NCI-H2081 (cell line): ENCODE measurements at places on chromosomes 6 and 20.

- DNase-seq, result no peak
Observed at GRCh38 chr20:49646126-49646525, 67.6 kb downstream of the B4GALT5 start.

GRCh38 chr6:158559338-158559894 is 475 bp upstream of the TMEM181 start:
- no peak for DNase-seq

DNA sequence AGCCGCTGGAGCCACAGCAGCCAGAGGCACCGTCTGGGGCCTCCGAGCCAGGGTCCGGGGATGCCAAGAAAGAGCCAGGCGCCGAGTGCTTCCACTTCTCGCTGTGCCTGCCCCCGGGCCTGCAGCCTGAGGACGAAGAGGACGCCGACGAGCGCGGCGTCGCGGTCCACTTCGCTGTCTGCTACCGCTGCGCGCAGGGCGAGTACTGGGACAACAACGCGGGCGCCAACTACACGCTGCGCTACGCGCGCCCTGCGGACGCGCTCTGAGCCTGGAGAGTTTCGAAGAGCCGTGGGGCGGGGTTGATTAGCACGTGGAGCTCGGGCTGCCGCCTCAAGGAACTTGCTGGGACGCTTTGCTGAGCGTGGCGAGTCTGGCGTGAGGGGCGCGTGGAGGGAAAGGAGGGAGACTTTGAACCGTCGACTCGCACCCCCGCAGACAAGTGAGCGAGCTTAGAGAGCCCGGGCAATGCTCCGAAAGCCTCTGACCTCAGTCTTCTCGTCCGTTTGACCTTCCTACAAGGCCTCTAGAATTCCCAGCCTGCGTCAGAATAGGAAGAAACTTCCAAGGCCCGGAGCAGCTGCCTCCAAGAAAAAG is 1.3 kb downstream of the PPP1R3G start:
- DNase-seq, result no peak

DNA sequence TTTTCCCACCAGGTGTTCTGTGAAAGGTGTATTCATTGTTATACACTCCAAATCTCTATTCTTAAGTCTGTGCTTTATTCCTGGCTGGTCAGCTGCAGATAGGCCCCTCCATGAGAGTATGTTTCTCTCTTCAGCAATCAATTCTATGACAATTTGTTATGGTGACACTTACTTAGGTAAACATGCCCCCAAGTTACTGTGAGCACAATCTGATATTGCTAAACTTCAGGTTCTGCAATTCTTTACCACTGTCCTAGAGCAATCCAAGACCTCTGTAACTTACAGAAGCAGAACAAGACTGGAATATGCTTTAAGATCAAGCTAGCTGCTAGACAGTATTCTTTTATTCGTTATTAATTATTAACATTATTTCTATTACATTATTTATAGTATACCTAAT is 391.9 kb downstream of the FRK start:
- DNase-seq, result no peak

DNA sequence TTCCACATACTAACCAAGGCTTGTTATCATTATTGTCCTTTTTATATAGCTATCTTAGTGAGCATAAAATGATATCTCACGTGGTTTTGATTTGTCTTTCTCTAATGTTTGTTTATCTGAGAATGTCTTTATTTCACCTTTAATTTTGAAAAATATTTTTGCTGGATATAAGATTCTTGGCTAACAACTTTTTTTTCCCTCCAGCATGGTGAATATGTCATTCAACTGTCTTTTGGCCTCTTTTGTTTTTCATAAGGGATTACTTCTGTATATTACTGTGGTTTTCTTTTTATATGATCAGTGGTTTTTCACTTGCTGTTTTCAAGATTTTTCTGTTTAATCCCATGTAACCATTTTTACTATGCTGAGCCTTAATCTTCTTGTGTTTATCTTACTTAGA is 141.0 kb downstream of the GRM1 start:
- DNase-seq, result no peak

DNA sequence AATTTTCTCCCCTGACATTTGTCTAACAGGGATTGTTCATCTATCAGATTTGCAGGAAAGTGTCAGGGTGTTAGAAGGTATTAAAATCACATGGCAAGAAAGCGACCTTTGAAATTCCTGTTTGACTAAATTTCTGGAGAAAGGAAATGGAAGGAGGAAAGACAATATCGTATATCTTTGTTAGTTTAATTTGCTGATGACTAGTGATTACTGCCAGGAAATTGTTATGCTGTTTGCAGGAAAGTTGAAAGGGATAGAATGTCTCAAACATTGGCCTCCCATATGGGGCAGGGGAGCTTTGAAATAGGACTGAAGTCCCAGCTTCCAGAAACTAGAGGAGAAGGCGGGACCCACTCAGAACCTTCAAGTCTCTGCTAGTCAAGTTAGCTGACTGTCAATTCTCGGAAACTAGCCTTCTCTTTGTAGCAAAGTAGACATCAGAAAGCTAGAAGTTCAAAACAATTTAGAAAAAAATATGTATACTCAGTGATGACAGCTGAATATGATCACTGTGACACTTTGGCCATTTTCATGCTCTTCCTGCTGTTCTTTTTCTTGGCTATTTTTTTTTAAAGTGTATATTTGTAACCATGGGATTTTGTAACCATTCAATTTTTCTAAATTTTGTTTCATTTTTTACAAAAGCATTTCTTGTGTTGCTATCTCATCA is 53.4 kb upstream of the RALGAPA2 start:
- DNase-seq, result no peak

GRCh38 chr20:19022791-19023448 is 189.5 kb upstream of the SLC24A3 start:
- DNase-seq, result no peak

DNA sequence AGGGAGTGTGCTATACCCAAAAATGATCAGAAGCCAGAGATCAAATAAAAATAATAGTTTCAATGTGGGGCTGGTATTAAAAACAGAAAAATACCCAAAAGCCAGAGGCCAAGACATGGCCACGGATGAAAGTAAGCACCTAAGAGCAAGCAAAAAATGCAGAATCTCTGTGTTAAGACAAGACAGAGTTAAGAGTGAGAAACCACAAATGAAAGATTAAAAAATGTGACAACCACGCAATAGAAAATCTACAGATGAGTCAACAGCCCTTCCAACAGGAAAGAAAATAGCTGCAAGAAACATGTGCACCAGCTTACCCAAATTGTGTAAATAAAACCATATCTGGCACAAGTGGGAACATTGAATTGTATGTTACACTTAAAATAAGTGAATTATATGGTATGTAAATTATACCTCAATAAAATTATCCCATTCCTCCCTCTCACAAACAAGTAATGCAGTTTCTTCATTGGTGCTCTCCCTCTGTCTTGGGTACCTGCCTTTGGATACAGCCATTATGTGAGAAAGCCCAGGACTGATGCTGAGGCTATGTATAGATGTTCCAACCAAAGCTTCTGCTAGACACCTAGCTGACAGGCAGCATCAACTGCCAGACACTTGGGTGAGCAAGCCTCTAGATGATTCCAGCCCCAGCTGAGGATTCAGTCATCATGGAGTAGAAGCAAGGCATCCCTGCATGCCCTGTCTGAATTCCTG is 55.3 kb upstream of the UFL1 start:
- no peak for DNase-seq
